Activated T-helper 17 cell treated with anti-CD3 and anti-CD28 coated beads, Interleukin-2, amount 50 U/mL, for 72 hours (primary cell): ENCODE measurements at places on chromosomes 13 and 19.
A peak's percentile ranks its signal among the peaks of the same experiment; 100 is the strongest.

GRCh38 chr19:4098493-4098892, 25.4 kb downstream of the MAP2K2 start:
- no peak for ATAC-seq

DNA sequence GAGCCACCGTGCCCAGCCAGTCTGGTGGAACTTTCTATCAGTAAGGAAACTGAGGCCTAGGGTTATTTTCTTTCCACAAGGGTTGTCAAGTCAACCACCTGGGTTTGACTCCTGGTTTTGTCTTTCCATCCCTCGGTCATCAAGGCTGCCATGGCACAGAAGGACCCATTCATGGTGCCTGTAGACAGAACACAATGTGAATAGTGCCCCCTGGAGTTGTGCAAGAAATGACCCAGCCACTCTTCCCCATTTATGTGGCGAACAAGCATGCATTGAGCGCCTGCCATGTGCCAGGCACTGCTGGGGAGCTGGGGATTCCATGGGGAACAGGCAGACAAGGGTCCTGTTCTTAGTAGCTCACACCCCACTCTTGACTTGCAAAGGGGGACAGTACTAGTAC, 4.1 kb downstream of the SMARCA4 start:
- ATAC-seq = no peak

GRCh38 chr13:73421310-73421912, 362.6 kb downstream of the KLF5 start:
- ATAC-seq = peak; percentile 89

GRCh38 chr13:98347756-98348155, 170.7 kb upstream of the RNF113B start:
- ATAC-seq = no peak

- ATAC-seq = no peak
Measured at GRCh38 chr13:35979361-35979951, 151.7 kb downstream of the DCLK1 start.

DNA sequence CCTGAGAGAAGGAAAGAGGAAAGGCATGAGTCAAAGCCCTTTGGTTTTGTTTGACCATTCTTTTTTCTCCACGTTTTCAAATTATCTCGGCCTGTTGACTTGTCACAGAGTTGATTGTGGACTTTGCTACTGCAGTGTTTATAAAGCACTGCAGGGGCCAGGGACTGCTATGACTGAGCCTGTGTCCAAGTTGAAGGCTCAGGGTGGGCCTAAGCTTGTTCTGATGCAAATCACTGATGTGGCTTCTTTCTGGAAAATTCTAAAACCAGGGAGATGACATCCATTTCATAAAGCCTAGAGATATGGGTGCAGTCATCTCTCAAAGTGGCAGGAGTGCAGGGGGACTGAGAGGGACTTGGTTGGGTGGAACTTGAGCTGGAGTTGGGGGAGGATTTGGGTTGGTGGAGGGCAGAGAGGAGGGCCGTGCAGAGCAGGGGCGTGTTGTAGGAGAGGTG, 1.2 kb upstream of the CXCL17 start:
- ATAC-seq = no peak

DNA sequence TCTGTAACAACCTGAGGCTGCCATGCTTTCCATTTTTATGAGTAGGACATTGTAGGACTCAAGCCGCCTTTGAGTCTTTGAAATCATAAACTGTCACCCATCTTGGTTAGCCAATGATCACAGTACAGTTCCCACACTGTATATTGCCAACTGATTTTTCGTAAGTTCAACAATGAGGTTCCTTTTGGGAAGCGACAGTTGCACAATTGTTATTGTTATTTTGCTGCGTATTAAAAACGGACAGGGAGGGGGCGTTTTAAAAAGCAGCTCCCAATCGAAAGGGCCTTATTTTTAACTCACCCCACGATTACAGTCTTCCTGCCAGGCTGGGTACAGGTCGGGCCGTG, 601 bp downstream of the SLC46A3 start:
- ATAC-seq = no peak

DNA sequence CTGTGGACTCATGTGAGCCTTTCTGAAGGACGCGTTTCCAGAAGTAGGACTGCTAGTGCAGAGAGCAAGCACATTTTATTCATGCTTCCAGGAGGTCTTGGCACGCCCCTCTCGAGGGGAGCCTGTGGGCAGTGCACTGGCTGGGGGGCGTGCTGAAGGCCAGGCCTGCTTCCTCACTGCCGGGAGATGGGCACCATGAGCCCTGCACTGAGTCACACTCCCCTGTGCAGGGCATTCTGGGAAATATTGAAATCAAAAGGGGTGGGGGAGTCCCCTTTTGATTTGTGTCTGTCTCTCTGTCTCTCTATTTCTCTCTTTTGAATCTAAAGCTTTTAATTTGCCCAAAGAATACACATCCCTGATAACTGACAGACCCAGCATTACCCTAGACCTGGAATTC, 34.0 kb downstream of the DPF1 start:
- peak; percentile 93 for ATAC-seq

GRCh38 chr13:111365149-111366005, 44.9 kb downstream of the TEX29 start:
- no peak for ATAC-seq
